Activated CD4-positive, alpha-beta T cell treated with anti-CD3 and anti-CD28 coated beads, Interleukin-2, amount 10 ng/mL, durations not matched to agents 24 days and 14 days (primary cell): ENCODE measurements at places on chromosomes 1 and 21. TPM values are rescaled to one million over a fixed set of nuclear protein-coding genes. Genes with fewer than 3 reads are reported as not detected.

DNA sequence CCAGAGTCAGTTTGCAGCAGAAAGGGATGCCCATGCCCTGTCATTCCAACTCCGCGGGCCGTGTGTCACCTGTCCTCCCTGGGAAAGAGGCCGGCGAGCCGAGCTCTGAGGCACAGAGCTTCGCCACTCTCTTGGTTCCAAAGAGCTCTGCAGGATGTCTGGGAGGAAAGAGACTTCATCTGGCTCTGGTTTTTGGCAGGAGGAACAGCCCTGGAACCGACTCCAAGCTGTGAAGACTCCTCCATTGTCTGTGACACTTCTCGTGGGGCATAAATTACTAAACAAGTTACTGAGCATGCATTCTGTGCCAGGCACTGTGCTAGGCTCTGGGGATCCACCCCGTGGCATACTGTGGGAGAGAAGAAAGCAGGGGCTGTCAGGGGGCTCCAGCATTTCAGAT is 3.9 kb upstream of the FAM151A start:
- no peaks in the 10 kb centered on the region for H3K36me3 ChIP-seq
- no peak overlapping the region for H3K27ac ChIP-seq
- DNase-seq: no peak
- no peak overlapping the region for H3K4me3 ChIP-seq

The KRTAP10-1 gene
- not detected in 2 replicates for total RNA-seq

DNA sequence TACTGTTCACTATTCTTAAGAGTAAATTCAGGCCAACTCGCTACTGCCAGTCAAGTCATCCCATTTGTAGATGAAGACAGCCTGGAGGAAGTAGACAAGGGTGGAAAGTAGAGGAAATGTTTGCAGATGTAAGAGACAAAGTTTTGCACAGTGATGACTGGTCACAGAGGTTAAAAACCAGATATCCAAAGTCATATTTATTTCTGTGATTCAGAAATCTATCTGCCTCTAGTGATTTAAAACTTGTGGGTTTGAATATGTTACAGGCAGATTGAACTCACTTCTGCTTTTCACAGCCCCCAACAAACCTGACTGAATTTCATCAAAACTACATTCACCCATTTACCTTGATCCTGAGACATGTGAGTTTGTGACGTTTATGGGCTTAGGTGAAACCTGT is 484.7 kb upstream of the C1orf87 start:
- DNase-seq: no peak
- no peak overlapping the region for H3K27ac ChIP-seq
- no peaks in the 10 kb centered on the region for H3K36me3 ChIP-seq

DNA sequence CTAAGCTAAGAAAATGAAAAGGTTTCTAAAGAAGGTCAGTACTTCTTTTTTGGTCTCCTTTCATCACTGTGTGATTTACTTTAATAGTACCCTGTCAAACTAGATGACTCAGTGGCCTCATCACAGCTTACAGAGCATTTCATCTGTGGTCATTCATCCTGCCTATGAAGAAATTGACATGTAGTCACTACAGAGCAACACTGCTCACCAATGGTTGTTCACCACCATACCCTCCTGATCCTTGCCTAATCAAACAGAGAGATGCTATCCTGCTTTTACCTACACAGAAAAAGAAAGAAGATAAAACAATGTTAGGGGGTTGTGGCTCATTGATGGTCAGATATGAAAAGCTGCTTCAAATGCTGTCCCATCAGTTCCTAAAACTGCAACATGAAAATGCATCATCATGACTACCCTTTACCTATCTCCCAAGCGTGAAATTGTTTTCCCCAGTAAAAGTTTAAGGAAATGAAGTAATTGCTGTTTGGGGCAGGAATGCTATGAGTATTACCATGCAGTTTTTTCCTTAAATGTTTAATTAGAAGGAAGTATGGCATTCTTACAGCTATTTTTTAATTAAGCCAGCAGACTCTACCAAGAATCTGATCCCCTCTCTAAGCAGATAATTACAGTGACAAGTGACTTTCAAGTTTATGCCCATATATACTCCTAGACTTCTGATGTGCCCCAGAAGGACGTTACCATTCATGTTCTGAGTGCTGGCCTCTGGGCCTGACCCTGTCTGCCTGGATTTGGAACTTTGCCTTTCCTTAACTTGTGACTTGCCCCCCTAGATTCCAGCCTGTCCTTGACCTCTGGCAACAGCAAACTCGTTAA is 46.1 kb upstream of the FBXO28 start:
- H3K27ac ChIP-seq: no peak overlapping the region
- H3K4me3 ChIP-seq: no peak overlapping the region
- H3K4me1 ChIP-seq: peaks cover 4% of the 10 kb centered on the region
- H3K27me3 ChIP-seq: peaks cover 19% of the 10 kb centered on the region
- H3K36me3 ChIP-seq: no peaks in the 10 kb centered on the region
- DNase-seq: no peak

The FAM131C gene
- total RNA-seq: 0.26 and 0.38 TPM in 2 replicates

GRCh38 chr1:204735042-204735441 is 49.5 kb upstream of the LRRN2 start:
- H3K27ac ChIP-seq: no peak overlapping the region
- DNase-seq: no peak
- H3K4me1 ChIP-seq: no peaks in the 10 kb centered on the region
- peaks cover 49% of the 10 kb centered on the region for H3K27me3 ChIP-seq
- no peaks in the 10 kb centered on the region for H3K36me3 ChIP-seq

- H3K27ac ChIP-seq: no peak overlapping the region
- H3K36me3 ChIP-seq: no peaks in the 10 kb centered on the region
- H3K27me3 ChIP-seq: no peaks in the 10 kb centered on the region
- H3K4me3 ChIP-seq: no peak overlapping the region
- no peak for DNase-seq
Observed at GRCh38 chr21:46156378-46156645, 933 bp upstream of the FTCD start.
